Colonic mucosa (tissue), 4 donors: ENCODE measurements at places on chromosomes 3 and 15. TPM values are rescaled to one million over a fixed set of nuclear protein-coding genes. Genes with fewer than 3 reads are reported as not detected.

- no peak for DNase-seq
- no peaks in the 10 kb centered on the region for H3K4me1 ChIP-seq
- no peak overlapping the region for H3K27ac ChIP-seq
- no peaks in the 10 kb centered on the region for H3K36me3 ChIP-seq
- no peak overlapping the region for H3K4me3 ChIP-seq
Measured at GRCh38 chr3:55519019-55519418, 31.9 kb upstream of the WNT5A start.

DNA sequence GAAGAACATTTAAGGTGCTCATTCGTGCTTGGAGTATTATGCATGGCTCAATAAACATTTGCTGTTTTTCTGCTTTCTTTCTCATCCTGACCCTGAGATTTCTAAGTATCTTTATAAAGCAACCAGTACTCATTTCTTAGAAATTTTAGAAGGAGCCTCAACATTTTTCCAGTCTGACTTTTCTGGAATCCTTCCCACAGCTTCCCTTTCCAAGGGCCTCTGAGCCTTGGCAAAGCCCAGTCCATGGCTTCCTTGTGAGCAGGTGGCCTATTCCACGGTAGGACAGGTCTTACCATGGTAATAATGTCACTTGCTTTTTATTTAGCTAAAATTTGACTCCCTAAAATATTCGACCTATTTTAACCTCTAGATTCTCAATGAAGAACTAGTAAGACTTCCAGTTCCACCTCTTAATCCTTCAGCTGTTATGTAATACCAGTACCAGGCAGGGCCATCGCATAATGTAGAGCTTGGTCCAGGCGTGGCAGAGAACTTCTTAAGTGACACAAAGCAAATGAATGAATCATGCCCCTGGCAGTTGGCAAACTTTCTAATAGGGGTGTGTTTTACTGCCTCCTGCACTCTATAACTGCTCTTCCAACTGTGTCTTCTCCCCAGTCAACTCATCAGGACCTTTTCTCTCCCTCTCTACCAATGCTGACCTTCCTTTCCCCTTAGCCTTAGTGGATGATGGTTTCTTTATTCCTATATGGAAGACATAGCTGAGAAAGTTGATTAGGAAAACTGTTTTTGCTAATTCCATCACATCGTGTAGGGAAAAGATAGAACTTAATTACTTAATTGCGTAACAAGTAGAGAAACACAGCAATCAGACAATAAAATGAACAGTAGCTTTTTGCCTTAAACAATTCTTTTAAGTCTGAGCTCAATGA lies 894 bp upstream of the TM4SF4 start:
- no peak overlapping the region for H3K4me3 ChIP-seq
- H3K27me3 ChIP-seq: no peaks in the 10 kb centered on the region
- no peaks in the 10 kb centered on the region for H3K36me3 ChIP-seq
- peaks cover 19% of the 10 kb centered on the region for H3K4me1 ChIP-seq
- DNase-seq: peak; percentile 78

DNA sequence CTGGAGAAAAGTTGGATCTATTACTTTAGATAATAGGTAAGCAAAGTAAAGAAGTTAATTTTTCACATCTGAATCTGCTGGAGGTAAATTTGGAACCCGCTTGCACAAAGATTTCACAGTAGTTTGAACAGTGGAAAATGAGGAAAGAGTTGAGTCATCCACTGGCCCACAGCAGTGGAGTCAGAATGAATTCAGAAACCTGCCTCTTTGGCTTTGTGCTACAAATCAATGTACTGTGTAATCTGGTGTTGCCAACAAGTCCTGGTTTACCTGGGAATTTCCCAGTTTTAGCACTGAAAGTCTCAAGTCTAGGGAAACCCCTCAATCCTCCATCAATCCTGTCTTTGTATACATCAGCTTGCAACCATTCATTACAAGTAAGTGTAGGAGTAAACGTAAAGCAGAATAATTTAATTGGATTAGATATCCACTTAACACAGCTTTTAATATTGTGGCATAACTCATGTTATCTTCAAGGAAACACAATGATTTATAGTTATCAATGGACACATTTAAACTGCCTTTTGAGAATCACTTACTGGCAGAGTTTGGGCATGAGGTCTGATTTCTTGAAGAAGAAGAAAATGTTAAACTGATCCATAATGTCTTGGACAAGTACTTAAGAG lies 100.6 kb downstream of the DCLK3 start:
- no peaks in the 10 kb centered on the region for H3K27me3 ChIP-seq
- no peak for DNase-seq
- H3K4me3 ChIP-seq: no peak overlapping the region

Gene HRG
- not detected for total RNA-seq

- H3K27me3 ChIP-seq: no peaks in the 10 kb centered on the region
- H3K4me3 ChIP-seq: no peak overlapping the region
- H3K27ac ChIP-seq: no peak overlapping the region
Measured at GRCh38 chr3:108180194-108180593, 42.0 kb downstream of the IFT57 start.

DNA sequence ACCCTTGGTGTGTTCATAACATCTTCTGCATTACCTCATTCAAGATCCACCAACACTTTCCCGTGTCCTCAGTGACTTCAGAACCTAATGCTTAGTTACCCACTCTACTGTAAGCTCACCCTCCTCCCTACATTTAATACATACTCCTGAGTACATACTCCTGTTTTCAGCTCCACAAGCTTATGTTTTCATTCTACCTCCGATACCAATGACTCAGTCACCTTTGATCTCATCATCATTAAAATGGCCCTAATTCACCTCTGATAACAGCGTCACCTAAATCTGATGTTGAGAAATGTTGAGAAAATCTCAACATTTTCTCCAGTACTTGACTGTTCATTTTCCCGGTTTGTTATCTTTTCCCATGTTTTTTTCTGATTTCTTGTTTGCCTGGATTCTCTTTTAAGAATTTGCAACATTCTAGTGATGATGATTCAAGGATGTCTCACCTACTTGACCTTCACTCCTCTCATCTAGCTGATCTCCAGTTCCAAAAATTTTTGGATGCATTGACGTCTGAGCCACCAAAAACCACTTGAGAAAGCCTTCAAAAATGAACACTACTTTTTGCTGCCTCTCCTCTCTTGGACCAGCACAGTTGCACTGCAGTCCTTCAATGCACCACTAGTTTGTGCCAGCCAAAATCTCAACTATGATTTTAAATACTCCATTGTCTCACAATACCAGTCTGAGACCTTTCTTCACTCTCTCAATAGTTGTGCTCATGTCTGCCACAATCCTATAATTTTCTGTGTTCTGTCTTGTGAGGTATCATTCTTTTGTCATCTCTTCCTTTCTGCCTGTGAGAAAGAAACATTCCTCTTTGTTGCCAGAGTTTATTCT lies 220.7 kb upstream of the SEMA6D start:
- no peaks in the 10 kb centered on the region for H3K27me3 ChIP-seq
- no peak overlapping the region for H3K4me3 ChIP-seq
- H3K36me3 ChIP-seq: no peaks in the 10 kb centered on the region
- no peak overlapping the region for H3K27ac ChIP-seq
- no peak for DNase-seq

DNA sequence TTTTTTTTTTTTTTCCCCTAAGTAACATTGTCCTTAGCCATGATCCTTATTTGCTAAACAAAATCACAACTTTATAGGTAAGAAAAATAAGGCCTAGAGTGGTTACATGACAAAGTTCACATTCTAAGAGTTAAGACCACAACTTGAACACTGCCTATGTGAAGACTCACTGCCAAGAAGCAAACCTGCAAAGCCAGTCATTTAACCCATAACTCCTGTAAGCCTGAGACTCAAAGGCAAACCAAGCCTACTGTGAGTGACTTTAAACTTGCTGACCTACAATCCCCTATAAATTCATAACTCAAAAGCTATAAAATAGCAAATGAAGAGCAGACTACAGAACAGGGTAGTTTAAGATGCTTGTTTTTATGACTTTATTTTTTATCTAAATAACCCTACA lies 12.9 kb upstream of the ANKRD28 start:
- H3K27me3 ChIP-seq: no peaks in the 10 kb centered on the region
- no peak overlapping the region for H3K4me3 ChIP-seq
- H3K36me3 ChIP-seq: no peaks in the 10 kb centered on the region
- H3K27ac ChIP-seq: no peak overlapping the region
- peak; percentile 22 for DNase-seq

Gene VEPH1
- total RNA-seq: 1.3 TPM

Gene ADCY5
- total RNA-seq: 5.6 TPM

Gene GALNT15
- 4.5 TPM for total RNA-seq

GRCh38 chr15:35078221-35078915 lies 6.7 kb downstream of the NANOGP8 start:
- H3K4me1 ChIP-seq: no peaks in the 10 kb centered on the region
- DNase-seq: no peak
- no peak overlapping the region for H3K4me3 ChIP-seq
- no peaks in the 10 kb centered on the region for H3K36me3 ChIP-seq

GRCh38 chr15:58498821-58499580 lies 67.2 kb downstream of the LIPC start:
- no peak overlapping the region for H3K4me3 ChIP-seq
- no peaks in the 10 kb centered on the region for H3K27me3 ChIP-seq
- no peaks in the 10 kb centered on the region for H3K36me3 ChIP-seq
- no peaks in the 10 kb centered on the region for H3K4me1 ChIP-seq

DNA sequence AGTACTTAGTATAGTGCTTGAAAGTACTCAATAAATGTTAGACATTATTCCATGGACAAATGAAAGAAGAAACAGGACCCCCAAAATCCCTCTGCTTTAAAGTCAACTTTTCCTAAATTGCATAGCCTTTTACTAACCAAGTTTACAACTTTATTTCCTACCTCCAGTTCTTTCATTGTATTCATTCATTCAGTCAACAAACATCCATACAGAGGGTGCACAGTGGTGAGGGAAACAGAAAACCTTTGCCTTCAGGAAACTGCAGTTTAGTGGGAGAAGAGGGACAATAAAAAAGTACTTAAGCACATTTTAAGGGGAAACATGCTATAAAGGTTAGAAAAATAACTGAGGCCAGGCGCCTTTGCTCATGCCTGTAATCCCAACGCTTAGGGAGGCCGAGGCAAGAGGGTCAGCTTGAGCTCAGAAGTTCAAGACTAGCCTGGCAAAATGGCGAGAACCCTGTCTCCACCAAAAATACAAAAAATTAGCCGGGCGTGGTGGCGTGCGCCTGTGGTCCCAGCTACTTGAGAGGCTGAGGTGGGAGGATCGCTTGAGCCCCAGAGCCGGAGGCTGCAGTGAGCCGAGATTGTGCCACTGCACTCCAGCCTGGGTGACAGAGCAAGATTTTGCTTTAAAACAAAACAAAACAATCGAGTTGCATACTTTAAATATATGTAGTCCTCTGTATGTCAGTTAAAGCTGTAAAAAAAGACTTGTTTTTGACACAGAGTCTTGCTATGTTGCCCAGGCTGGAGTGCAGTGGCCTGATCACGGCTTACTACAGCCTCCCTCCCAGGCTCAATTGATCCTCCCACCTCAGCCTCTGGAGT lies 1.1 kb upstream of the DENND4A start:
- H3K36me3 ChIP-seq: no peaks in the 10 kb centered on the region
- no peak for DNase-seq
- peak overlapping the region; percentile 85 for H3K27ac ChIP-seq
- peaks cover 6% of the 10 kb centered on the region for H3K4me1 ChIP-seq
- no peaks in the 10 kb centered on the region for H3K27me3 ChIP-seq
- H3K4me3 ChIP-seq: peak overlapping the region; percentile 90

Gene RTP3
- not detected for total RNA-seq

- H3K27me3 ChIP-seq: no peaks in the 10 kb centered on the region
- H3K4me1 ChIP-seq: no peaks in the 10 kb centered on the region
- H3K27ac ChIP-seq: no peak overlapping the region
Measured at GRCh38 chr3:186946756-186947375, 16.5 kb downstream of the ST6GAL1 start.

Gene GCSAM
- 0.17 TPM for total RNA-seq

- no peaks in the 10 kb centered on the region for H3K4me1 ChIP-seq
- no peak overlapping the region for H3K4me3 ChIP-seq
- H3K36me3 ChIP-seq: no peaks in the 10 kb centered on the region
- no peak overlapping the region for H3K27ac ChIP-seq
Measured at GRCh38 chr3:16551342-16551976, 38.0 kb upstream of the RFTN1 start.

DNA sequence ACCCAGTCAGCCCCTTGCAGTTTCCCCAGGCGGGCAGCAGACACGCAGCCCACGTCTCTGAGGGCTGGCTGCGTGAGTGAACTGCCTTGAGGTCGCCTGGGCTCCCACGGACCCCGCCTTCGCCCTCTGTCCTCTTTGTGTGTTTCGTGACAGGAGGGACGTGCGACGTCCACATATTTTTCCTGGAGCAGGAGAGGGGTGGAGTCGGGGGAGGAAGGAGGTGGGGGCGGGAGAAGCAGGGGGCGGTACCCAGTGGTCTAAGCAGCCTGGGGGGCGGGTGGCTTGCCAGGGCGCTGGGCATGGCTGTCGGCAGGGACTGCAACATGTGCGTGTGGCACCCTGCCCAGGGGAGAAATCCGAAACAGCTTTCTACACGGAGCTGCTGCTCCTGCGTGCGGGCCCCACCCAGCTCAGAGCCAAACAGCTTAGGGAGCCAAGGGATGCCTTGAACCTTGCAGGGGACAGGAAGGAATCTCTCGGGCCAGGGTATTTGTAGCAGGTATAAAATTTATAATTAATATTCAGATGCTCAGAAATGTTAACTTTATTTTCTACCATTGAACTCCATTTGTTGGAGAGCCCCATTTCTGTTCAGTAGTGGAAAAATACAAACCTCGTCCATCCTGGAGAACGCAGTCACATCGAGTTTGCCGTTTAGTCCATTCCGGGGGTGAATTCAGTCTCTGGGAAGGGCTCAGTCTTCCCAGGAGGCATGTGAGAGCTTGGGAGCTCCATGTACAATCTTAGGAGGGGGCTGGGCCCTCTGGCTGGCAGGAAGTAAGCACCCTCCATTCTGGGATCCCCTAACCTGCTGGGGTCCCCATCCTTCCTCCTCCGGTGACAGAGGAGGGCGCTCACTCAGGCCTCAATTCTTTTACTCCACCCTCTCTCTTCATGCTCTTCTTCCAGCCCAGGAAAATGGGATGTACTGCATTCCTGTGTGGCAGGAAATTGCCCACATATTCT lies 79.1 kb upstream of the MEF2A start:
- H3K4me3 ChIP-seq: peak overlapping the region; percentile 34
- no peaks in the 10 kb centered on the region for H3K36me3 ChIP-seq
- H3K4me1 ChIP-seq: no peaks in the 10 kb centered on the region
- peak; percentile 61 for DNase-seq

Gene SCN11A
- 0.05 TPM for total RNA-seq

Gene SGO1
- 4.0 TPM for total RNA-seq

Gene ITPKA
- 36.1 TPM for total RNA-seq

Gene MASP1
- total RNA-seq: 0.52 TPM

DNA sequence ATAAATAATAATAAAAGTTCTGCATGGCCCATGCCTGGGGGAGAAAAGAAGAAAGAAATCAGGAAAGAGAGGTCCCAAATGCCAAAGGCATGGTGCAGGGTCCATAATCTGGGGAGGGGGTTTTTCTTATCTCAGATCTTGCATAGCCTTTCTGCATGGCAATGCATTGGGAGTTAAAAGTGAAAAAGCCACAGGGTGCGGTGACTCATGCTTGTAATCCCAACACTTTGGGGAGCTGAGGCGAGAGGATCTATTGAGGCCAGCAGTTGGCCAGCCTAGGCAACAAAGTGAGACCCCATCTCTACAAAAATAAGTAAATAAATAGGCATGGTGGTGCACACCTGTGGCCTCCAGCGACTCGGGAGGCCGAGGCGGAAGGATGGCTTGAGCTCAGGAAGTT lies 76.8 kb upstream of the GATA2 start:
- DNase-seq: no peak
- H3K27ac ChIP-seq: no peak overlapping the region
- H3K27me3 ChIP-seq: no peaks in the 10 kb centered on the region
- no peaks in the 10 kb centered on the region for H3K4me1 ChIP-seq
